ENCODE measurements at places on chromosomes 13 and 19.

DNA sequence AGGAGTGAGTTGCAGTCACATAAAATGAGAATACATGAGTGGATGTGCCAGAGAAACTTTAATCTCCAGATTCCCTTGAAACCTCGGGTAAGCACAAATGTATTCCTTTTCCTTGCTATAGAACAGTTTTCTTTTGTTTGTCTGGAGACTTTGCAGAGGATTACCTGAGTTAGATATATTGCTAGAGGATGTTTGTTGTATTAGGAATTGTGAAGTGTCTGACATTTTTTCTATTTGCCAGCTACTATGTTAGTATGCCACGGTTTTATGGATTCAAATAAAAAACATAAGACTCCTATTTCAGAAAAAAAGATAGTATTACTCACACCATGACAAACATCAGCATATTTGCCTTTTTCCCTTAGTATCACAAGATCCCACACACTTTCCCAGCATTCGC is 844.9 kb upstream of the SLITRK5 start:
- no peak for DNase-seq

GRCh38 chr19:15210323-15210781 is 9.6 kb upstream of the NOTCH3 start:
- DNase-seq = no peak

GRCh38 chr13:37640499-37640898 is 41.9 kb upstream of the POSTN start:
- DNase-seq = no peak

- no peak for DNase-seq
Observed at GRCh38 chr19:50790922-50791467, 780 bp downstream of the ACP4 start.

DNA sequence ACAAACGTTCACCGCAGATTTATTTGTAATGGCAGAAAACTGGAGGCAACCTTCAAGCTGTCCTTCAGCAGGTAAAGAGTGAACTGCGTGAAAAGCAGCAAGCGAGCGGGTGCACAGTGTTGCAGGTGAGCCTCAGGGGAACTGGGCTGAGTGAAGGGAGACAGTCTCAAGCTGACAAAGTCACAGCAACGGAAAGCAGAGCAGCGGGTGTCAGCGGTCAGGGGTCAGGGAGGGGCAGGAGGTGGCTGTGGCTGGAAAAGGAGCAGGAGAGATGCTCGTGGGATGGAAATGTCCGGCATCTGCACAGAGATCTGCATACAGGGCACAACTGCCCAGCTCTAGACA is 8.5 kb upstream of the RASA3 start:
- DNase-seq = no peak

DNA sequence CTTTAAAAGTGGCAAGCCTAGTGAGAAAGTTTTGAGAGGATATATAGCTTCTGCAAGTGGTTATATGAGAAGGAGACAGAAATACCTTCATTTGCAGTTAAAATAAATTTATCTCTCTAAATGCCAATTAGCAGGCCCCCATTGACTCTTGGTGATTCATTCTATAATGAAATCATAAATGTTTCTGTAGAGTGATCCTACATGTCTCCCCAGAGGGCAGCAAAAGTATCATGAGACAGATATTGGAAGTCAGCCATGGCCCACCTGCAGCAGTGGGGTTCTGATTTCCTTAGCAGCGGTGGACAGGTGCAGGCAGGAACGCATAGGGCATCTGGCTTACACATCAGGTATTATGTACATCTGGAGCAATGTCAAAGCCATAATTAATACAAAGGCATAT is 385.4 kb upstream of the SLC10A2 start:
- DNase-seq = no peak

DNA sequence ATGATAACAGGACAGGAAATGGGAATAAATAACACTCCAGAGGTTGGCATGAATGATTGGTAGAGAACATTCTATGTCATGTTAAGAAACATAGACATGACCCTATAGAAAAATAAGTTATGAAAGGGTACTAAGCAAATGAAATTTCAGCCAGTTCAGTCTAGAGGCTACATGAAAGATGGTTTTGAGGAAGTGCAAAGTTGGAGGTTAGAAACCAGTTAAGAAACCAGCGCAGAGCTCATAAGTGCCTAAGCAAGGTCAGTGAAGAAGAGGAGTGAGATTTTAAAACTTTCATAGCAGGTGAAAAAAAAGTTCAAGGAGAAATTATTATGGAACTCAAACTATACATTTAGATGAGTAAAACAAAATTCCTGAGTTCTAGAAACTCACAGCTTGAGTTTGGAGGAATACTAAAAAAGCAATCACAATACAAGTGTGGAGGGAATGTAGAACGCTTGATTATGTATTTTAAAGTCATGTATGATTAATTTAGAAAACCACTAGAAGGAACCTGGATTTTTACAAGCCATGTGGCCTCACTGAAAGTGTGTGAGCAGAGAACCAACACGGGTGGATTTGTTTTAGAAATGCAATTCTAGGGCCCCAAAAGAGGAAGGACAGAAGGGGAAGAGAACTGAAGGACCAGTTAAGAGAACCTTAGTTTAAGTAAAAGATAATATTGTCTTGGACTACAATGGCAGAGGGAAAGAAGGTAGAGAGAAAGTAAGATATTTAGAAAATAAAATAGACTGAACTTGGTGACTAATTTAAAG is 162.4 kb downstream of the PCDH20 start:
- no peak for DNase-seq

GRCh38 chr13:112874751-112875300 is 94.2 kb upstream of the MCF2L start:
- no peak for DNase-seq

- no peak for DNase-seq
Observed at GRCh38 chr19:41649827-41650226, 23.0 kb upstream of the CEACAM4 start.

DNA sequence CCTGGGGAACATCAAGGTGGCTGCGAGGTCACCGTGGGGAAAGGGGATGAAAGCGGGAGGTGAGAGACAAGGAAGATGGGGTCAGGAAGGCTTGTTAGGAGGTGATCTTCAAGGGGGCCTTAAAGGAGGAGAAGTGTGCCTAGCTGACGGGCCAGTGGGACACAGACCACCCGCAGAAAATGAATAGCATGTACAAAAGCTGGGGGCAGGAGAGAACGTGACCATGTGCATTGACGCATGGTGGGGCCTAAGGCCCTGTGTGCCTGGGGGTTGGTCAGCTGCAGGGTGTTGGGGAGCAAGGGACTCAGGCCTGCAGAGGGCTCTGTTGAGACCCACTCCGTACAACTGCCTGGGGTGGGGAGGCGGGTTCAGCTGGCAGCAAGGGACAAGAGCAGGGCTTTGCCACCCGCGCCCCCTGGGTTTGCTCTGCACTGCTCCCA is 5.9 kb downstream of the RAB8A start:
- no peak for DNase-seq

GRCh38 chr13:34779171-34779570 is 162.9 kb upstream of the NBEA start:
- DNase-seq = no peak

GRCh38 chr13:93620181-93620765 is 393.7 kb downstream of the GPC6 start:
- DNase-seq = no peak

- no peak for DNase-seq
Observed at GRCh38 chr19:8571006-8571411, 6.2 kb downstream of the MYO1F start.

DNA sequence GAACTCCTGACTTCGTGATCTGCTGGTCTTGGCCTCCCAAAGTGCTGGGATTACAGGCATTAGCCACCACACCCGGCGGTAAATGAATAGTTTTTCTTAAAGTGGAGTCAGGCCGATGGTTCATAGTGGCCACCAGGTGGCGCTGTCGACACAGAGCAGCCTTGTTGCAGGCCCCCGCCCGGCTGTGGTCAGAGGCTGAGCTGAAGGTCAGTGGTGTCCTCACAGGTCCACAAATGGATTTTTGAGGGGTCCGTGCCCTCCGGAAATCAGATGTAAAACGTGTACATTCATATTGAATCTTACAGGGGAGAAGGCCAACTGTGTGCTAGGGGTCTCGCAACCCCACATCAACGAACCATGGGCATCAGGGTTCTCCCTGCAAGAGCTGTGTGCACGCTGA is 13.4 kb upstream of the WDR18 start:
- DNase-seq = no peak

GRCh38 chr13:29105779-29106178 is 285.6 kb downstream of the MTUS2 start:
- no peak for DNase-seq

DNA sequence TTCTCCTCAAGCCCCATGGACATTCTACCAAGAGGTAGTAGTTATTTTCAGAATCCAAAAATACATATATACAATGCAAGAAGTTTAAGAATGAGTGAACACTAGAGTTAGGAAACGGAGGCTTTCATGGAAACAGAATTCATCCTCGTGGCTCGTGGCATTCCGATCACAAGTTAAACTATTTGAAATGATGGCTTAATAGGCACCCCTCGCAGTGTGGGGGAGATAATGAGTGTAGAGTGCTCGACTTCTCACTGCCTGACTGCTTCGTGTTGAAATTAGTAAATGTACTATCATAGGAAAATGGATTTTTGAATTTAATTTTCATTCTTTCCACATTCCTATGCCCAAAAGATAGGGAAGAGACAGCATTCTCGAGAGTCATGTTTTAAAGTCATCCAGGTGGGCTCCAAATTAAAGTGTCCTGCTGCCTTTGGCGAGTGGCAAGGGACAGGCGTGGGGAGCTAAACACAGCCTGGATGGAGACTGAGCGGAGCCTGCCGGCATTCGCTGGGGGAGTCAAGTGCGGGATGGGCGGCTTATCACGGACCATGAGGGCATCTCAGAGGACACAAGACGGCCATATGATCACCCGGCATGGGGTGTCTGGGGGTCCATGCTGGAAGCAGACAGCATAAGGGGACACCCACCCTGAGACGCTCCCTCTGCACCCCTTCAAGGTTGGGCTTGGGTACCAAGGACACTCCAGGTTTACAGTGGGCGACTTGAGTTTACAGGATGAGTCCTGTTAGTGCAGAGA is 165.2 kb downstream of the TEX29 start:
- DNase-seq = no peak

DNA sequence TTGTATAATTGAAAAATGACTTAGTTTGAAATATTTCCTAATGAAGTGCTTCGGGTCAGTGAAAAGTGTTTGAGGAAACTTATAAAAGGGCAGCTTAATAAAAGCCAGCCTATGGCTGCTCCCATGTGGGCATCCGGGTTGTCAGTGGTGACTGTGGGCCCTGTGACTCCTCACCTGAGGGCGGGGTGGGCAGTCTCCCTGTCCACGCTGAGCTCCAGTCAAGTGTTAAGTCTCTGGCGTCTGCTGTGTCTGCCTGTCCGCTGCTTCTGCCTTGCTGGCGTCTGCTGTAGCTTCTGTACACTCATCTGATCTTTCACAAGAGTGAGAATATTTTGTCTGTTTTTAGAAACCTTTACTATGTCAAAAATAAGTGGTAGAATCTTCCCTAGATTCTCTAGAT is 7.1 kb downstream of the LAMP1 start:
- no peak for DNase-seq

DNA sequence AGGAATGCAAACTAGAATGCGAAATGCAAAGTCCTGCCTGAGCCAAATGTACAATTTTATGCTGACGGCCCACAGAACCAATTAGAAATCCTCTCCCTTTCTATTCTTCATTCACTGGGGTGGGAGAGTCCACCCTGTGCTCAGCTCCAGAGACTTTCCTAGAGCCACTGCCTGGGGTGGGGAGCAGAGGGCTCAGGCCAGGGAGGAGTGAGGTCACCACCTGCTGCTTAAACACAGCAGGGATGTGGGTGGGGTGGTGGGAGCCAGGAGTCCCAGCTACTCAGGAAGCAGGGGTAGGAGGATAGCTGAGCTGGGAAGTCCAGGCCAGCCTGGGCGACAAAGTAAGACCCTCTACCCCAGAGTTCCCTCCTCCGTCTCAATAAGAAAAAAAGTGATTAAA is 26.9 kb upstream of the ZNF83 start:
- no peak for DNase-seq

DNA sequence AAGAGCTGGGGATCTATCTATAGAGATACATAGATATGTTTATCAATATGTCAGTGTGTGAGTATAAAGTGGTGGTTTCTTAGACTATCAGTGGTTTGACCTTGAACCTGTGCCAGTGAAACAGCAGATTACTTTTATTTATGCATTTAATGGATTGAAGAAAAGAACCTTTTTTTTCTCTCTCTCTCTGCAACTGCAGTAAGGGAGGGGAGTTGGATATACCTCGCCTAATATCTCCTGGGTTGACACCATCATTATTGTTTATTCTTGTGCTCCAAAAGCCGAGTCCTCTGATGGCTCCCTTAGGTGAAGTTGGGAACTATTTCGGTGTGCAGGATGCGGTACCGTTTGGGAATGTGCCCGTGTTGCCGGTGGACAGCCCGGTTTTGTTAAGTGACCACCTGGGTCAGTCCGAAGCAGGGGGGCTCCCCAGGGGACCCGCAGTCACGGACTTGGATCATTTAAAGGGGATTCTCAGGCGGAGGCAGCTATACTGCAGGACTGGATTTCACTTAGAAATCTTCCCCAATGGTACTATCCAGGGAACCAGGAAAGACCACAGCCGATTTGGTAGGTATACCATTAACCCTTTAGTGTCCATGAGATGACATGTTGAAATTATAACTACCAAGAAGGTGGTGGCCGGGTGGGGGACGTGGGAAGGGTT is 880 bp downstream of the FGF9 start:
- DNase-seq = no peak

DNA sequence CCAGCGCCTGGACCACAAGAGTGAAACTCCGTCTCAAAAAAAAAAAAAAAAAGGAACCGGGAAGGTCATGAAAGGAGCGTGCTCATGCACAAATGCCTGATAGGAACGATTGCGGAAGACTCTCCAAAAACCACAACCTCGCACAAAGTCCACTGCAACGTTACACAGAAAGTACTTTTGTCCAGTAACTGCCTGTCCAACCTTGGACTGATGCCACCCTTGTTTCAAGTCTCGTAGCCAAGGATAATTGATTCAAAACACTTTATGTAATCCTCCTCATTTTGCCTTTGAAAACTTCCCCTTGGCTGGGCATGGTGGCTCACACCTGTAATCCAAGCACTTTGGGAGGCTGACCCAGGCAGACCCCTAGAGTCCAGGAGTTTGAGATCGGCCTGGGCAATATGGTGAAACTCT is 13.7 kb downstream of the LGALS7 start:
- DNase-seq = no peak

- DNase-seq = no peak
Observed at GRCh38 chr13:106815545-106815944, 247.6 kb upstream of the ARGLU1 start.

DNA sequence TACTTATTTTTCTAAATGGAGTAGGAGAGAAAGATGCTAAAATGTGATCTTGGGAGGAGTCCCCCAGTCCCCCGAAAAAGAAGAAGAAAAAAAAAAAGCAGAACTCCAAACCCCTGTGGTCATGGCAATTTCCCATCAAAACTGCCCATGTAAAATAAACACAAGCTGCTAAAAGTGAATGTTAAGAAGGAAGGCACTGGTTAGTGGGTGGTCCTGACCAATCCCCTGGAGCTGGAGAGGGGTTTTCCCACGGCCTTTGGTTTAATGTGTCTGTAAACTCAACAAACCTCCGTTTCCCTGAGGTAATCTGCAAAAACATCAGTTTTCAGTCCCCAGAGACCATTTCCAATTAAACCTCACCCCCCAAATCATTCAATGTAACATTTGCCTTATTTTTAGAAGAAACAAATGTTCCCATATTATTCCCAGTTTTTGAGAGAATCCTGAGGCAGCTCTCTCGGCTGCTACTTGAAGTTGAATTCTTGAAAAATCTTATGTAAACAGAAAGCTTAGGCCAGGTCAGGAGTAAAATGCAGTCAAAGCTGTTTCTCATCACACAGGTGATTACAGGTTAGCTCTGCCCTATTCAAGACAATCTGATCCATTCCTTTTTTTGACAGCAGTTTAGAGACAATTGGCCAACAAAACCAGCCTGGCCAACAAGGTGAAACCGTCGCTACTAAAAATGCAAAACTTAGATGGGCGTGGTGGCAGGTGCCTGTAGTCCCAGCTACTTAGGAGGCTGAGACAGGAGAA is 17.0 kb downstream of the RAB3D start:
- no peak for DNase-seq

Measured in mesothelial cell of epicardium (in vitro differentiated cells).